CD4-positive, alpha-beta T cell treated with Interleukin-6 at 100 ng/mL for 8 hours (primary cell): ENCODE measurements at places on chromosomes 3 and 15.

- DNase-seq = no peak
Measured at GRCh38 chr3:122183521-122183892, at the start of gene CASR. CASR (plus strand) TSS chr3:122183668; CDS start chr3:122254190, 70,522 bp downstream.

DNA sequence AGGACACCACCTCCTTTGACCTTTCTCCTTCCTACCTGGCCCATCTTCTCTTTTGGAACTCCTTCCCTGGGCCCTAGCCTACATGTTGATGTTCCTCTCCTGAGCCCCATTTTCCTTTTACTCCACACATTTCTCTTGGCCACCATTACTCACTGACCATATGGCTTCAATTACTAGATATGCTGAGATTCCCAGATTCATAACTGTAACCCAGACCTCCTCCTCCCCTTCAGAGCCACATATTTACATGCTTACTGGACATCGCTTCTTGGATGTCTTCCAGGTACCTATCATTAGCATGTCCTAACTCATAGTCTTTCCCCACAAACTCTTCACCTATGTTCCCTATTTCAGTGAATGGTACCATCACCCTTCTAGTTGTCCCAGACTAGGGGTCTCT, 24.4 kb upstream of the TRIM59 start:
- DNase-seq = no peak

DNA sequence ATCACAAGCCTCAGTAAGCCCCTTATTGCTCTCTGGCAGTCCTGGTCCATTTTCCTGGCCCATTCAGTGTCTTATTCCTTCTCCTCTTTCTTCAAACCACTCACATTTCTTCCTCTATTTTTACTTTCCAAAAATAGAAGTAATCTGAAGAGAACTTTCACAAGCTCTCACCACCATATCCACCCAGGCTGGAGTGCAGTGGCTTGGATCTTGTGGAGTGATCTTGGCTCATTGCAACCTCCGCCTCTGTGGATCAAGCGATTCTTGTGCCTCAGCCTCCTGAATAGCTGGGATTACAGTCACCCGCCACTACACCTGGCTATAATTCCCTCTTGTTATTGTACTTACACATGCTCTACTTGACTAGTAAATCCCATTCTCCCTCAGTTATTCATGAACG, 16.8 kb downstream of the ARMC8 start:
- no peak for DNase-seq

DNA sequence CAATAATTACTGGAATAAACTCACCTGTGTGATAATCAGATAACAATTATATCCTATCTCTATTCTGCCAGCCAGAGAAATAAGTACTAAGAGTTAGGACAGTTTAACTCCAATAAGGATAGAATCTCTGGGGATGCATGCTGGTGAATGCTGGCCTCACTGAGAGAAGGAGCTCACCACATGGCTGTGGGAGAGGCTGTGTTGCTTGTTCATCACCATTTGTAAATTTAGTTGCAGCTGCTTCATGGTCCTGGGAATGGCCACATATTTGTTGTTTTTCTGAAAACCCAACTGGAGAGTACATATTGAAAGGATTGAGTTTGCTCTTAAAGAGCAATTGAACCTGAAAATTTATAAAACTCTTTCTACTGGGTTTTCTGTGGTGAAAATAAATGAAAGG, 207.3 kb downstream of the NECTIN3 start:
- DNase-seq = no peak

DNA sequence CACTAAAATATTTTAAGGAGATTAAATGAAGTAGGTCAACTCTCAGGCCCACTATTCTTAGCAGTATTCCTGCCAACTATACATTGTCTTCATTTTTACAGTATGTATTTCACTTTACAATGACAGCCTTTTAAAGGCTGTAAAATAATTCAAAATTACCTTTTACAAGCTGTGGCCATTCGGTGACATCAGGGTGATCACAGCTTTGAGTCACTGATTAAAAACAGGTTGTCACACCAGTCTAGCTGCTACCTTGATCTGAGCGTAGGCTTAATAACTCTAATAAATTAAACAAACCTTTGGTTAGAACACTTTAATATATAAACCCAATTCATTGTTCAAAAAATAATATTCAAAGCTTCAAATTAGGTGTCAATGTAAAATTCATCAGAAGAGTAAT, 29.9 kb downstream of the UBE3A start:
- no peak for DNase-seq

- no peak for DNase-seq
Measured at GRCh38 chr15:101124731-101125451, 127.0 kb downstream of the CHSY1 start.

GRCh38 chr15:41872166-41872747, 21.6 kb downstream of the SPTBN5 start:
- no peak for DNase-seq

- no peak for DNase-seq
Measured at GRCh38 chr15:66641485-66642315, 60.3 kb upstream of the SMAD6 start.
